NT2/D1 (cell line): ENCODE measurements at places on chromosomes 3 and 15.

DNA sequence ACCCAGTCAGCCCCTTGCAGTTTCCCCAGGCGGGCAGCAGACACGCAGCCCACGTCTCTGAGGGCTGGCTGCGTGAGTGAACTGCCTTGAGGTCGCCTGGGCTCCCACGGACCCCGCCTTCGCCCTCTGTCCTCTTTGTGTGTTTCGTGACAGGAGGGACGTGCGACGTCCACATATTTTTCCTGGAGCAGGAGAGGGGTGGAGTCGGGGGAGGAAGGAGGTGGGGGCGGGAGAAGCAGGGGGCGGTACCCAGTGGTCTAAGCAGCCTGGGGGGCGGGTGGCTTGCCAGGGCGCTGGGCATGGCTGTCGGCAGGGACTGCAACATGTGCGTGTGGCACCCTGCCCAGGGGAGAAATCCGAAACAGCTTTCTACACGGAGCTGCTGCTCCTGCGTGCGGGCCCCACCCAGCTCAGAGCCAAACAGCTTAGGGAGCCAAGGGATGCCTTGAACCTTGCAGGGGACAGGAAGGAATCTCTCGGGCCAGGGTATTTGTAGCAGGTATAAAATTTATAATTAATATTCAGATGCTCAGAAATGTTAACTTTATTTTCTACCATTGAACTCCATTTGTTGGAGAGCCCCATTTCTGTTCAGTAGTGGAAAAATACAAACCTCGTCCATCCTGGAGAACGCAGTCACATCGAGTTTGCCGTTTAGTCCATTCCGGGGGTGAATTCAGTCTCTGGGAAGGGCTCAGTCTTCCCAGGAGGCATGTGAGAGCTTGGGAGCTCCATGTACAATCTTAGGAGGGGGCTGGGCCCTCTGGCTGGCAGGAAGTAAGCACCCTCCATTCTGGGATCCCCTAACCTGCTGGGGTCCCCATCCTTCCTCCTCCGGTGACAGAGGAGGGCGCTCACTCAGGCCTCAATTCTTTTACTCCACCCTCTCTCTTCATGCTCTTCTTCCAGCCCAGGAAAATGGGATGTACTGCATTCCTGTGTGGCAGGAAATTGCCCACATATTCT lies 79.1 kb upstream of the MEF2A start:
- no peak for DNase-seq

- no peak for DNase-seq
Measured at GRCh38 chr3:147089286-147089685, 317.1 kb downstream of the ZIC4 start.

GRCh38 chr3:117790235-117790987 lies 1080.8 kb downstream of the TUSC7 start:
- DNase-seq, result peak; percentile 67

- no peak for DNase-seq
Measured at GRCh38 chr3:127067116-127067910, 84.4 kb downstream of the PLXNA1 start.

GRCh38 chr3:54746722-54747121 lies 181.1 kb downstream of the LRTM1 start:
- no peak for DNase-seq

DNA sequence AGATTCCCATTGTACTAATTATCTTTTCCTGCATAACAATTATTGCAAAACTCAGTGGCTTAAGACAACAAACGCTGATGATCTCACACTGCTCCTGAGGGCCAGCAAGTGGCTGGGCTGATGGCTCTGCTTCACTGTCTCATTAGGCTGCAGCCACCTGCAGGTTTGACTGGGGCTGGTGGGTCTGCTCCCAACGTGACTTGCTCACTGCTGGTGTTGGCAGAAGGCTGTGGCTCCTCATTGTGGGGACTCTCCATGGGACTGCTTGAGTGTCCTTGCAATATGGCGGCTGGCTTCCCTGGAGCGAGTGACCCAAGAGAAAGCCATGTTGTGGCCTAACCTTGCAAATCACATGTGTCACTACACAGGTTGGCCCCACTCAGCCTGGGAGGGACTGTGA lies 71.1 kb downstream of the PLXNA1 start:
- no peak for DNase-seq

DNA sequence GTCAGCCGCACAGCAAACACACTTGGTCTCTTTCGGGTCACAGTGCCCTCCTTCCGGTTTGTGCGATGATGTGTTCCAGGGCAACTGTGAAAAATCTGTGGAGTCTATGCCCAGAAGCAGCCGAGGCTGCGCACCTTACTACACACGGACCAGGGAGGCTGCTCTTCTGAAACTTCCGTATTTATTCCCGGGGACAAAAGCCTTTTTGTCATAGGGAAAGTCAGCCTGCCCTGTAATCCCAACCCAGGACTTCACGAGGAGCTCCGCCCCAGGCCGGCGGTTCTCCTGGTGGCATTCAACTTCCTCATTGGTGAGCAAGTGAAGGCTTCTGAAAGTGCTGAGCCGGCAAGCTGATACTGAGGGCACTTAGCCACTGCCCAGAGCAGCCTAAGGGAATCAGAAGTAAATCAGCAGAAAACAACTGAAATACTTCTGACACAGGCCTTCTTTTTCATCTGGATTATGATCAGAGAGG lies 126.5 kb downstream of the FMN1 start:
- no peak for DNase-seq

GRCh38 chr3:161851941-161852566 lies 355.4 kb downstream of the OTOL1 start:
- DNase-seq, result peak; percentile 40

DNA sequence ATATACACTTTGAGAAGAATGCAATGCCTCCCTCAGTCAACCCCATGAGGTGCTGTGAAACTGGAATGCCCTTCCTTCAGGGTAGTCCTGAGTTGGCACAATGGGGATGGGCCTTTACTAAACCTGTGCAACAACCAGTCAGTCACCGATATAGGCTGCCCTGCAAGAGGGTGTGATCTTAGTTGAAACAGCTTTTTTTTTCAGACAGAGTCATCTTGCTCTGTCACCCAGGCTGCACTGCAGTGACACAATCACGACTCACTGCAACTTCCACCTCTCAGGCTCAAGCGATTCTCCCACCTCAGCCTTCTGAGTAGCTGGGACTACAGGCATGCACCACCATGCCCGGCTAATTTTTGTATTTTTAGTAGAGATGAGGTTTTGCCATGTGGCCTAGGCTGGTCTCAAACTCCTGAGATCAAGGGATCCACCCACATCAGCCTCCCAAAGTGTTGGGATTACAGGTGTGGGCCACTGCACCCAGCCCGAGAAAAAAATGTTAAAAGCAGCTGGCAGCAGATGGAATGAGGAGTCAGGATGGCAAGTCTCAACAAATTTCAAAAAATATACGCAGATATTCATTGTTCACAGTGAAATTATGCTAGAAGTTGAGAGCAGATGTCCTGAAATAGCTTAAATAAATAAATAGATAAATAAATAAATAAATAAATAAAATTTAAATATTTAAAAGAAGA lies 31.8 kb downstream of the MYO5A start:
- DNase-seq, result no peak

DNA sequence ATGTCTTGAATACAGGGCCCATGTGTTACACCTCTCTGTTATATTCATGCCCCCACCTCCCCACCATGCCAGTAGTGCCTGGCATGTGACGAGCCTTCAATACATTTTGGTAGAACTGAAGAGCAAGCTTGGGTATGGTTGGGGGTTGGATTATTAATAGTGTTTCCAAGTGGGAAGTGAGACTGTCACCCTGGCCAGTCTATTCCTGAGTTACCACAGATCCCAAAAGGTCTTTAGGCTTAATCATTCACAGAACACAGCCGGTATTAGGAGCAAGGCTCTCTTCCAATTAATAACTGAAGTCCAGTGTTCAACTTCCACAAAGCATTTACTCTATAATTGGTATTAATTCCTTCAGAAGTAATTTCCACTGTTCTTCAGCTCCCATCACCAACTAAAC lies 231.9 kb upstream of the LRTM1 start:
- DNase-seq, result no peak

DNA sequence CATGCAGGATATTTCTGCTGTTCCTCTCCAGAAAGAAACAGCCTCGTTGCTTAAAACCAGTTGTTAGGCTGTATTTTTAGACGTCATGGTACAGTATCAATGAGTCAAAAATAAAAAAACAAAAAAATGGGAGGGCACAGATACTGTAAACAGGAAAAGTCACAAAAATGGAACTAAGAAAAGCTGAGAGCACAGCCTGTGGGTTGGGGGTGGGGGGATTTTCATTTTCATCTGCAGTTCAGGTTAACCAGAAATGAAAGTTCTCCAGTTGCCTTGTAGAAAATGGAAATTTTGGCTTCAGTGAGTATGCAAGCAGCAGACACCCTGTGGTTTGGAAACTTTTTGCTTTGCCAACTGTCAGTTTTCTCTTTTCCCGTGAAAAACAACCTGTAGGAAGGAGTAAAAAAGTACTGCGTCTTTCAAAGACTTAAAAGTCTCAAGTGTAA lies 59.0 kb downstream of the FRMD4B start:
- DNase-seq, result no peak

DNA sequence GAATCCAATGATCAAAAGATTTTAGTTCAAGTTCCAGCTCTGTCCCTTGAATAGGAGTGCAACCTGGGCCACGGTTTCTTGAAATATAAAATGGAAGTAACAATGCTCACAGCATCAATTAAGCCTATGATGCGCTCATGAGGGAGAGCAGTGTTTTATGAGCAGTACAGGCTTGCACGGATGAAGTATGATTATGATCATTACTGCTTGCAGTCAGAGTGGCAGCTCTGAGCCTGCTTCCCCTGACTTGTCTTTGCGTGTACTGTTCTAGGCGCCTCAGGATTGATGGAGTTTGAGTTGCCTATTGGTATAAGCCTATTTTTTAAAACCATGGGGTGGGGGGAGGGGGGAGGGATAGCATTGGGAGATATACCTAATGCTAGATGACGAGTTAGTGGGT lies 37.0 kb downstream of the ITGB5 start:
- DNase-seq, result no peak

DNA sequence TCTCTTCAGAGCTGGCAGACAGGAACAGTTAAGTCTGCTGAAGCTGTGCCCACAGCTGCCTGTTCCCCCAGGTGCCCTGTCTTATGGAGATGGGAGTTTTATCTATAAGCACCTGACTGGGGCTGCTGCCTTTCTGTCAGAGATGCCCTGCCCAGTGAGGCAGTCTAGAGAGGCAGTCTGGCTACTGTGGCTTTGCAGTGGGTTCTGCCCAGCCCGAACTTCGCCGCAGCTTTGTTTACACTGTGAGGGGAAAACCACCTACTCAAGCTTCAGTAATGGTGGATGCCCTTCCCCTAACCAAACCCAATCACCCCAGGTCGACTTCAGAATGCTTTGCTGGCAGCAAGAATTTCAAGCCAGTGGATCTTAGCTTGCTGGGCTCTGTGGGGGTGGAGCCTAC lies 91.2 kb downstream of the SLC25A26 start:
- no peak for DNase-seq

GRCh38 chr15:92810418-92811138 lies 89.5 kb upstream of the CHD2 start:
- DNase-seq, result no peak

DNA sequence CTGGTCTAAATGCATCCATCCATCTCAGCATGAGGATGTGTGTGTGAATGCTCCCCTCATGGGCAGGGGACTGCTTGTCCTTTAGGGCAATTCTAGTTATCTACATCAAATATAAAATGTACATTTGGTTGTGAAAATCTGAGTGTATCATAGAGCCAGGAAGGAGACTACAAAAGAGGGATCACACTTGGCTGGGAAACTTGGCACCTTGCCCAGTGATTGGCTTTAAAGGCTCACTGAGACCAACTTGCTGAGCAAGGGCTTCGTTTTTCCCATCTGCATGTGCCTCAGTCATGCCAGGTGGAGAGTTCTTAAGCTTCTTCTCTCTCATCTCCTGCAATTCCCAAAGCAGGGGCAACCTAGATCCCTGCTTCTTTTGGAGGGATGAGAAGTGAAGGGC lies 5.2 kb downstream of the CAPN3 start:
- no peak for DNase-seq

GRCh38 chr15:29470311-29470710 lies 200.7 kb upstream of the NSMCE3 start:
- DNase-seq, result no peak

- DNase-seq, result no peak
Measured at GRCh38 chr3:107421170-107421792, 44.0 kb downstream of the CCDC54 start.

GRCh38 chr15:65947041-65947440 lies 77.8 kb downstream of the RAB11A start:
- no peak for DNase-seq
